ENCODE measurements at places on chromosomes 13 and 19. TPM values are rescaled to one million over a fixed set of nuclear protein-coding genes. Genes with fewer than 3 reads are reported as not detected.

DNA sequence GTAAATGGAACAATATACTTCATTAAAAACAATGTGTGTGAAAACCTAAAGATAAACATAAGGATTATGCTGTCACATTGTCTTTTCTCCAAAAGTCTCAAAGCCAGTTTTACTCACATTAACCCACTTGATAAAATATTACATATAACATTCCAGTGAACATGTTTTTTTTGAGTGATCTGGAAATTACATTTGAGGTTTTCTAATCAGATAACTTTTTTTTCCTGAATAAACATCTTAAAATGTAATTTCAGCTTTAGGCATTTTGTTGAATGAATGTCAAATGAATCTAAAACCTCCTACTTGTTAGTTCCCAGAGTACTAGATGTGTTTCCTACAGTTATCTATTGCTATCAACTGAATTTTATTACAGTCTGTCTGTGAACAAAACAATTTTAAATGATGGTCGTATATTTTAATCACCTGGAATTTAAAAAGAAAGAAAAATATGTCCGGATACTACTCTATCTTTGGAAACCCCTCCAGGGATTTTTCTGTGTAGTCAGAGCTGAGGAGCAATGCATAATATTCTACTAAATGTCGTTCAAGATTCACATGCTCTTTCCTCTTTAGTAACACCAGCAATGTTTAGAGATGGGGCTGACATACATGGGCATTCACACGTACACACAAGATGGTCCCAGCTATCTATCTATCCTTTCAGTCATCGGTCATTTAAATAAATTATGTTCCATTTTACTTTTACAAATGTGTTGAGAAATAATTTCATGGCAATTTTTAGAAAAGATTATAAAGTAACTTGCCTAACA is 283.9 kb downstream of the KLF12 start:
- DNase-seq: no peak

DNA sequence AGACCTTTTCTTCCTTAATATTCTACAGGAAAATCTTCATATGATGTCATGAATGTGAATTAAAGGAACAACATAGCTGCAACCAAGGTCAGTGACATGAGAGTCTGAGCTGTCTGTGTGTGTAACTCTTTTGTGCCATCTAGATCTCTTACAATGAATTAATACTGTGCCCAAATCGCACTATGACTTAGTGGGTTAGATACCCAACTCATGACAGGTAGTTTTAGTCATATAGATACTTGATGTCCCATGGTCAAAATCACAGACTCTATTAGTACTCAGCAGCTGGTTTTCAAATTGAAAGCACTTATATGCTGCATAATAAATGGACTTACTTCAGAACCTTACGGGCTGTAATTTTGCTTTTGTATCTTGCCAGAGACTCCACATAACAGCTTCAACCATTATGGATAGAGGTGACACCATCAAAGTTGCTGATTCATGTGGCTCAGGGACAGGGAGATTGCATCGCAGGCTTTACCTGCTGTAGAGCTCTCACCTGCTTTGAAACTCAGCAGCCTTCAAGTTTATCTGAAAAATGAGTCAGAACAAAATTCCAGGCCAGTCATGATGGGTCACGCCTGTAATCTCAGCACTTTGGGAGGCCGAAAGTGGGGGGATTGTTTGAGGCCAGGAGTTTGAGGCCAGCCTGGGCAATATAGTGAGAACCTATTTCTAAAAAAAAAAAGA is 12.3 kb upstream of the ZNF283 start:
- no peak for DNase-seq

DNA sequence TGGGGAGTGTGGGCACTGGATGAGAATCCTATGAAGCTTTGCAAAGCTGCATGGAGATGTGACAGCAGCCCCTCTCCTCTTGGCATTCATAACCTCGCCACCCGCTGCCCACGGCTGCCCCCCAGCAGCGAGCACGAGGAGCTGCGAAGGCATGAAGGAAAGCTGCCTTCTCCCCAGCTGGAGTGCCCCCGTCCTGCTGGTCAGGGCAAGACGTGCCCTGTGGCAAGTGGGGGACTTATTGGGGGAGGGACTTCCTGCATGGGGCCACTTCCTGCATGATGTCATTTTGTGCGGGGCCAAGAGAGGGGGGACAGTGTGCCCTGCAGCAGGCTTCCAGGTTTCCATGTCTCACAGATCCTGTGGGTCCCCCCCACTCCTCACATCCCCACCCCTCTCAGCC is 85.9 kb downstream of the TSHZ3 start:
- peak; percentile 70 for DNase-seq

- DNase-seq: no peak
These were observed 118.9 kb downstream of the USP12 start for GRCh38 chr13:27052551-27053208.

- DNase-seq: peak; percentile 77
These were observed 175.7 kb upstream of the UBL3 start for GRCh38 chr13:30026093-30026492.

- no peak for DNase-seq
These were observed 2.7 kb upstream of the NUP62 start for GRCh38 chr19:49932041-49932451.

DNA sequence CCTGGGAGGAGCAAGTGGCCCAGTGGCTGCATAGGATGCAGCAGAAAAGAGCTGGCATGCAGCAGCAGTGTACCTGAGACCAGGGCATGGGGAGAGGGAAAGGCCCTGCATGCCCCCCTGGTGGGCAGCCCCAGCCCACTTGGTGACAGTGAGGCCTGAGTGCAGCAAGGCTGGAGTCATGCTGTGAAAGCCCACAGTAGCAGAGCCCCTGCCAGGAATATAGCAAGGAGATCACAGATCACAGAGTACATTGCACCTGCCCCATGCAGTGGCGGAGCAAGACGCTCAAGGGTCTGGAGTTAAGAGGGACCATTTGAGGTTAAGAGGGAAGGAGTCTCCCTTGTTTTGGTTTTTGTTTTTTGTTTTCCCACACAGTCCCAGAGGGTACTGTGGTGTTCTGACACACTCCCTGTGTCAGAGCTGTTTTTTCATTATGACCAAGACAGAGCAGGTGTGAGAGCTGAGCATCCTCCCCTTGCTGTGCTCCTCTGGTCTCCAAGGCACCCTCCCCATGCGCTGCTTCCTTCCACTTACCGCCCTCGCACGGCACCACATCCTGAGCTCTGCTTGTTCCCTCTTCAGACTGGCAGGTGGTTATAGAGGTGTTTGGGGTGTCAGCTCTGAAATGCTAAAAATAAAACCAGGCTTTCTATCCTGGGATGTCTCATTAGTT is 85.0 kb upstream of the UBL3 start:
- DNase-seq: no peak

DNA sequence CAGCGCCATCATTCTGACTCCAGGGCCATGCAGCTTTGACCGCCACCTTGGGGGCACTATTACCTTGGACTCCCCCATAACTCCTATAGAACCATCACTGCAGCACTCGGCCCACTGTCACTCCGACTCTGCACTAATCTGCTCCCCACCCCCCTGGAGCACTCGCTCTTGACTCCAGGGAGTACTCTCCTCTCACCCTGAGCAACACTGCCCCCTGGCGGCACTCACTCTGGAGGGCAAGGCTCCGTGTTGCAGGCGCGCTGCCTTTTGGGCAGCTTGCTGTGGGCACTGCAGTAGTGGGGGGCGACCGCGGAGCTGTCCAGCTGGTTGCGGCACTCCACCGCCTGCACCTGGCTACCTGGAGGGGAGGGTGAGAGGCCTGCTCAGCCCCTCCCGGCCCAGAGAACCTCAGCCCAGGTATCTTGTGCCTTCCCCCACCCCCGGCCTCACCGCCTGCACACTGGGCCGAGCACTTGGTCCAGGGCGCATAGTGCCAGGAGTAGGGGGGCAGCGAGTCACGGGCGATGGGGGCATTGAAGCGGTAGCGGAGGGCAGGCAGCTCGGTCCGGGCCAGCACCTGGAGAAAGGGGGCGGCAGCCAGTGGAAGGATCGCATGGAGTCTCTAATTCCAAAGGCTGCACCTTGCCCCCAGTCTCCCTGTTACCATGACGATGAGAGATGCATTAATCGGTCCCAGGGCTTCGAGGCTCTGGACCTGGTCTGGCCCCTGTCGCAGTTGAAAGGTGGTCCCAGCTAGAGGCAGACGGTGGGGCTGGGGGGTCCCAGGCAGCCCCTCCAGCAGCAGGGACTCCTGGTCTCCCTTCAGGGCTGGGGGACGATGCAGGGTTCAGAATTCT is 8.9 kb upstream of the MYO1F start:
- no peak for DNase-seq

- DNase-seq: no peak
These were observed 75.2 kb downstream of the INSR start for GRCh38 chr19:7219056-7219455.

- DNase-seq: no peak
These were observed 172.2 kb downstream of the OLFM4 start for GRCh38 chr13:53200498-53201453.

DNA sequence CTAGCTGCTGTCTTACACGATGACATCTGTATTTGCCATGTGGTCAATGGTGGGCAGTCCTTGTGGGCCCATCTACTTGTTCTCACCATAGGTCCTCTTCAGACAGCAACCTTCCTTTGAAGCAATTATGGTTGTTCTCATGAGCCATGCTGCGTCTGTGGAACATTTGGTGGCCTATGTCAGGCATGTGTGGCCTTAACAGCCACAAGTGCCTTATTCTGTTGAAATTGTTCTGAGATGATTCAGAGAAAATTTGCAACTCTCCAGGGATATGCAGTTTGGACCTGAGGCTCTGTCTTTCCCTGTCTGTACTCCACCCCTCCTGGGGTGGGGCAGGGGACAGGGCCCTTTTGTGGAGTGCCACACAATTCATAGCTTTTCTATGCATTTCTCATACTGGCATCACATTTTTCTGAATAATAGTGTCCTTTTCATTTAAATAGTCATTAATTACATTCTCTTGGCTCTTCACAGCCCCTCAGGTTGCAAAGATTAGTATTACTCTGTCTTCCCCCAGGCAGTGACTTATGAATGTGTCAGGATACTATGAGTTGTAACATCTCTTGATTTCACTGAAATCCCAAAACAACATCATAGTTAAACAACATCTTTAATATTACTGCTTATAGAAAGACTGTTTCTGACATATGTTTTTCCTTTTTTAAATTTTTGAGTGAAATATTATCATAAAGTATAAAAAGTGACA is 102.1 kb downstream of the ITGBL1 start:
- peak; percentile 69 for DNase-seq

DNA sequence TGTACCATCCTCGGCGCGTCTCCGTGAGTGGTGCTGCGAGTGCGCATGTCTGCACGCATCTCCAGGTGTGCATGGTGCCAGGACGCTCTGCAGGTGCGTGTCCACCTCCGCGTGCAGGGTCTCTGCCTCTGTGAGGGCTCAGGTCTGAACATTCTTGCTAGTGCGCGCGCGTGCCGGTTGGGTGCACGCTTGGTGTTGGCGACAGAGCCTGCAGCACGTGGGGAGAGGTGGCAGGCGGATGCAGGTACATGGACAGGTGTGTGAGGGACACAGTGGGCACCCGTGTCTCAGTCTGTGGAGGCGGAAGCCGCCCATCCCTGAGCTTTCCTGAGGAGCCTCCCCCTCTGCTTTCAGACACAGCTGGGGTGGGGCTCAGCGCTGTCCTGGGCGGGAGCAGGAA is 4.9 kb upstream of the OR10H2 start:
- DNase-seq: no peak

DNA sequence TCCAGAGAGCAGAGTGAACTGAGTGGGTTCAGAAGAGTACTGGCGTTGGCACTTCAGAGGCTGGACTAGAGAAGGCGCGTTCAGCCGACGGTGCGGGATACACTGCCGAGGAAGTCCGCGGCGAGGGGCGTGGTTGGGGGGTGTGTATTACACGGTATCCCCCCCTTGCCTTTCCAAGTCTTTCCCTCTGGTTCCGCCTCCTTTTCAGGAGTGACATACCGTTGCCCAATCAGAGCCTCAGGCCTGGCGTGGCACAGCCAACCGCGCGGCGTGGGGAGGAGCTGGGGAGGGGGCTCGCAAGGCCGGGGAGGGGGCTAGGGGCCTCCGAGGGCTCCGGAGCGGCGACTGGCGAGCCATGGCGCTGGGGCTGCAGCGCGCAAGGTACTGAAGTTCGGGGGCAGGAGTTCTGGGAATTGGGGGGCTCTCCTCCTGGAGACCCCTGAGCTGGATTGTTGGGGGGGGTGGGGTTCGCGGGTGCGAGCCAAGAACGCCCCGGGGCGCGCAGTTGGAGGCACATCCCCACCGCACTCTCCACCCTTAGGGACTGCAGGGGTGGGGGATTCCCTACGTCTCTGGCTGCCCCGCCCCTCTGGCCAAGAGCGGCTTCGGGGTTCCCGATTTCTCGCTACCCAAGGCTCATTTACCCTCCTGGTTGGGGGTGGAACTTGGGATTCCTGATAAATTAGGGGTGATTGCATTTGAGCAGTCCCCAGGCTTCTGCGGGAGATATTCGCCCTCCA is at the start of gene HIF3A:
Gene HIF3A (plus strand): TSS at position 321 of the 740 bp plus-strand sequence. CDS start 35 bp downstream, at position 356.
- DNase-seq: no peak

DNA sequence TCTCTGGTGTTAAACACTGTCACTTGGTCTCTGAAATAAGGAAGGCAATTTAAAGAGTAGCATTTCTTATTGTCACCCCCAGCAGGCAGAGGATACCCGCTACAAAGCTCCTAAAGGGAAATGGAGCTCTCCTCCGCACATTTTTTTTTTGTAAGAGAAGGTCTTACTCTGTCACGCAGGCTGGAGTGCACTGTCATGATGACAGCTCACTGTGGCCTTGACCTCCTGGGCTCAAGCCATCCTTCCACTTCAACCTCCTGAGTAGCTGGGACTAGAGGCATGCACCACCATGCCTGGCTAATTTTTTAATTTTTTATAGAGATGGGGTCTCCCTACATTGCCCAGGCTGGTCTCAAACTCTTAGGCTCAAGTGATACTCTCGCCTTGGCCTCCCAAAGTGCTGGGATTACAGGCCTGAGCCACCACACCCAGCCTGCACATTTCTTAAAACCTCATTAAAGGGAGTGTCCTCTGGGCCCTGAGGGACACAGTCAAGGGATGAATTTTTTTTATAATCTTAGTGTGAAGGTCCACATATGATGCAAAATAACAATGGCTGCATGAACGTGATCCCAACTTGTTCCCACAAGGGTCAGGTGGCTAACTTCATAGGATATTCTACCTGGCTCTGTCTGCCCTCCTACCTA is 32.1 kb downstream of the SLC25A30 start:
- no peak for DNase-seq

- no peak for DNase-seq
These were observed 13.8 kb downstream of the FGF21 start for GRCh38 chr19:48768994-48769713.

C19orf67 gene
- total RNA-seq: not detected

POLR1D gene
- 70.5 TPM for total RNA-seq

ZNF471 gene
- 1.6 TPM for total RNA-seq

NEK5 gene
- total RNA-seq: not detected

FUT6 gene
- total RNA-seq: not detected
